Stimulated activated naive CD4-positive, alpha-beta T cell (primary cell): ENCODE measurements at places on chromosomes 1 and 21.

DNA sequence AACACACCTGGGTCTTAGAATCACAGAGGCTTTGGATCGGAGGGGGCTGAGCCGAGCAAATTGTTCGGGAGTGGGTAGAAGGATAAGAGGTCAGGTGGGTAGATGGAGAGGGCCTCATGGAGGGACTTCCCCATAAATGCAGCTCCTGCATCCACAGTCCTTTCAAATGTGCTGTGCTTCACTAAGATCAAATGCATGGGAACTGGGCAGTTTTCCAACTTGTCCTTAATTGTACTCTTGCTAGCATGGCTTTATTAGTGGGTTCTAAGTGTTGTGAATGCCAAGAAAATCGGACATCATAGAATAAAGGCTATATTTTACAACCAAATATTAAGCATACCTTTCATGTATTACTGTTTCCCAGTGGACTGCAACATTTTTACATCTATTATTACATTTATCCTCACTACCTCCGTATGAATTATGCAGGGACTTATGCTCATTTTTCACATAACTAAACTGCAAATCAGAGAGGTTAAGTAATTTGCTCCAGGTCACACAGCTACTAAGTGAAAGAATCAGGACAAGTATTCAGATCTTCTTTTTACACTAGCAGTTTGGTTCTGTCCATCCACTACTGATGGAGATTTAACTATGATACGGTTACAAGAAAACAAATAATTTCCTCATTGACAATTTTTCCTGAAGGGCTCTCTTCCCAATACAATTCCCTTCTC lies 174.5 kb upstream of the RUNX1 start:
- DNase-seq = no peak

DNA sequence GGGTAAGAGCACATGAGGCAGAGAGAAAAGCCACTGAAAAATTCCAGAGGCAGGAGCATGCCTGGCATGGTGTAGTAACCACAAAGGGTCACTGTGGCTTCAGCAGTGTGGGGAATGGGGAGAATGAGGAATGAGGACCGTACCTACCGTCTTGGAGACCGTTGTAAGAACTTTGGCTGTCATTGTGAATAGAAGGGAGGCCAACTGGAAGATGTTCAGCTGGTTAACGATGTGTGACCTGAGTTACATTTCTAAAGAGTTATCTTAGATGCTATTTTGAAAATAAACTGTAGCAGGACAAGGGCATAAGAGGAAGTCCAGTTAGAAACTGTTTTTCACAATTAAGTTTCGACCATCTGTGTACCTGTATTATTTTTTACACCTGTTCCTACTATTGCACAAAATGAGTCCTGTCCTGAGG lies 365.5 kb upstream of the SGIP1 start:
- no peak for DNase-seq

DNA sequence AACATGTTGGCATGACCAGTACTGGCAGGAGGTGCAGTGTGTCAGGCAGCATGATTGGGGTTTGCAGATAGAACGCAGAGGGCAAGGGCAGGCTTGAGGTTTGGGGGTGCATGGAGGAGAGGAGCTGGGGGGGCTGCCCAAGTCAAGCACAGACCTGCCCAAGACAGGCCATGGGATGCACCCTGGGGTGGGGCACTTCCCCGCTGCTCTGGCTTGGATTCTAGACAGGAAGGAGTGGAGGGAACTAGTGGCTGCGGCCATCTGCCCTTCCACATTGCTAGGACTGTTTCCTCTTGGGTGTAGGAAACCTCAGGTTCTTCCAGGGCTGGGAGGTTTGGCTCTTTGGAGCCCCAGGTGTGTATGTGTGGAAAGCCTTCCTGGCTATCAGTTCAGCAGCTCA lies 3.0 kb downstream of the PDXK start:
- DNase-seq = no peak

- DNase-seq = no peak
Measured at GRCh38 chr1:46192171-46192570, 6.1 kb downstream of the POMGNT1 start.

- DNase-seq = no peak
Measured at GRCh38 chr1:111280267-111280666, 10.4 kb upstream of the CHIA start.

DNA sequence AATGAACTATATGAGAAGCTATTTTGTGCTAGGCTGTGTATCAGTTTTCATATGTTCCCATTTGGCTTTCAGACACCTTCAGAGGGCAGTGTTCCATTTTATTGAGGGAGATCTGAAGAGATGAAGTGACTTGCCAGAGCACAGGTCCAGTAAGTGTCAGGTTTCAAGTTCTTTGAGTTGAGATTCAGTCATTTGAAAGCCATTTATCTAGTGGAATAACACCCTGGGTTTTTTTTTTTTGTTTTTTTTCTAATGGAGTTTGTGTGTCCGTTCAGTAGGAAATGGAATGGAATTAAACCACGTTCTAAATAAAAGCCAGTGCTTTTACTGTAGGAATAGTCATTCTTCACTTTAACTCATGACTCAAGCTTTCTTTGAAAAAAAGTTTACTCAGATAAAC lies 652.9 kb upstream of the USP24 start:
- no peak for DNase-seq

GRCh38 chr1:91814448-91814847 lies 71.5 kb downstream of the TGFBR3 start:
- DNase-seq = no peak

DNA sequence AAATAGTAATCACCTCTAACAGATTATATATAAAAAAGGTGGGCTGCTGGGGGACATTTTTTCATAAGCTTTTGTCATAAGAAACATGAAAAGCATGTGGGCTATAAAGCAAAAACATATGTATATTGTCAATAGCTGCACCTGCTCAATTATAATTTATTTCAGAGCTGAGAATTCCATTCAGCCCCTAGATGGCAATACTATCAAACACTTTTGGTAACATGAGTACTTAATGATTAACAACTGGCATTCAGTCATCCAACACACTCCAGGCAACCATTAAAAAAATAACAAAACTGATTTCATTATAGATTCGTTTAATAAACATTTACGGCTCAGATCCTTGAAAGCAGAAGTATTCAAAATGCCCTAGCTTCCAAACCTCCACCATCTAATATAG lies 115.1 kb downstream of the KCTD3 start:
- DNase-seq = no peak

GRCh38 chr1:29412591-29412990 lies 176.3 kb downstream of the PTPRU start:
- DNase-seq = no peak

GRCh38 chr1:40753142-40753882 lies 30.3 kb upstream of the KCNQ4 start:
- DNase-seq = no peak

- DNase-seq = no peak
Measured at GRCh38 chr1:20051218-20051829, 18.7 kb upstream of the PLA2G5 start.

DNA sequence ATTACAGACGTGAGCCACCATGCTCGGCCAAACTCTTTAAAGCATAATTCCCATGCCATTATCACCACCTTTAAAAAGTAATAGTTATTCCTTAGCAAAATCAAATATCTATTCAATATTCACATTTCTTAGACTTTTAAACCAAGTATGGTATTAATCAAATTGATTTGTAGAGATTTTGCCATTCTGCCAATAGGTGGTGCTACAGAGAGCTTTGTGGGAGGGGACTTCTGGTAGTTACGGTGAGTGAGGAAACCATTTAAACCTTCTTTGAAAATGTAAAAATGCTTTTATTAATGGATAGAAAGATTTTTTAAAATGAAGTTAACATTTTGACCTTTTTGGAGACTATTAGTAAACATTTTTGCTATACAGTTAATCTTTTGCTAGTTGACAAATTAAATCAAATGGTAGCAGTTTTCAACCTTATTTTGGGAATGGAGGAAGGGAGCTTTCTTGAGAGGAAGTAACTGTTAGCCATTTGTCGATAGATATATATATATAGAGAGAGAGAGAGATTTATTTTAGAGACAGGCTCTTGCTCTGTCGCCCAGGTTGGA lies 19.3 kb downstream of the IARS2 start:
- DNase-seq = no peak

GRCh38 chr1:111879081-111879480 lies 110.4 kb downstream of the KCND3 start:
- DNase-seq = no peak

DNA sequence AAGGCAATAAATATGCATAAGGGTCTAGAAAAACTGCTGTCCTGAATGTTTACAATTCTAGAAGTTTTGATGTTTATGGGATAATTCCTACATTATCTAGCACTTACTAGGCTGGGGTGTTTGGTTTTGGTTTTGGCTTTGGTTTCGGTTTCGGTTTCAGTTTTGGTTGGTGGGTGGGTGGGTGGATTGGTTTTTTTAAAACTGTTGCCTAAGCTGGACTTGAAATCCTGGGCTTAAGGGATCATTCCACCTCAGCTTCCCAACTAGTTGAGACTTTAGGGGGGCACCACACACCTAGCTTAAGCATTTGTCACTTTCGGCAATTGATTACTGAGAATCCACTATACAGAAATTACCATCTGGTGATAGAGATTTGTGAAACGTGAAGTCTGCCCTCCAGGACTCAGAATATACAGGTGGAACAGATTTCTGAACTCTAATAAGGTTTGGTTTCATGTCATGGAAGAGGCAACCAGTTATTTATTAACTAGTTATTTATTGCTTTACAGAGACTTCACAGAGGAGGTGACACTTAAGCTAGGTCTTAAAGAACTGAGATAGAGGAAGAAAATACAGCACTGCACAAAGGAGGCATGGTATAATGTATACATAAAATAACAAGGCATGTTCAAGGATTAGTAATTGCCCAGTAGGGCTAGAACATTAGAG lies 69.6 kb downstream of the PIK3R3 start:
- no peak for DNase-seq

DNA sequence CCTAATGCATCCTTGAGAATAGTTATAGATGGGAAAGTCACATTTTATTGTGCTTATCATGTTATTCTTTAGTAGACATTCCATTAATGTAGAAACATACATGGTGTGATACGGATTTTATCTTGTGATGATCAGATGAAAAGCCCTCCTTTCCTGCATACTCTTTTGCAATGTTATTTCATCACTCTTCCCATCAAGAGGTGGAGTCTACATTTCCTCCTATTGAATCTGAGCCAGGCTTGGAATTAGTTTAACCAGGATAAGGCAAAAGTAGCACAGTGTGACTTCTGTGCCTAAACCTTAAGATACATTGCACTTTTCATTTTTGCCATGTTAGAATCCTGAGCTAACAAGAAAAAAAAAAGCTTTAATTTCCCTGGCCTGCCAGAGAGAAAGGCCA lies 393.7 kb upstream of the ST6GALNAC5 start:
- DNase-seq = no peak

DNA sequence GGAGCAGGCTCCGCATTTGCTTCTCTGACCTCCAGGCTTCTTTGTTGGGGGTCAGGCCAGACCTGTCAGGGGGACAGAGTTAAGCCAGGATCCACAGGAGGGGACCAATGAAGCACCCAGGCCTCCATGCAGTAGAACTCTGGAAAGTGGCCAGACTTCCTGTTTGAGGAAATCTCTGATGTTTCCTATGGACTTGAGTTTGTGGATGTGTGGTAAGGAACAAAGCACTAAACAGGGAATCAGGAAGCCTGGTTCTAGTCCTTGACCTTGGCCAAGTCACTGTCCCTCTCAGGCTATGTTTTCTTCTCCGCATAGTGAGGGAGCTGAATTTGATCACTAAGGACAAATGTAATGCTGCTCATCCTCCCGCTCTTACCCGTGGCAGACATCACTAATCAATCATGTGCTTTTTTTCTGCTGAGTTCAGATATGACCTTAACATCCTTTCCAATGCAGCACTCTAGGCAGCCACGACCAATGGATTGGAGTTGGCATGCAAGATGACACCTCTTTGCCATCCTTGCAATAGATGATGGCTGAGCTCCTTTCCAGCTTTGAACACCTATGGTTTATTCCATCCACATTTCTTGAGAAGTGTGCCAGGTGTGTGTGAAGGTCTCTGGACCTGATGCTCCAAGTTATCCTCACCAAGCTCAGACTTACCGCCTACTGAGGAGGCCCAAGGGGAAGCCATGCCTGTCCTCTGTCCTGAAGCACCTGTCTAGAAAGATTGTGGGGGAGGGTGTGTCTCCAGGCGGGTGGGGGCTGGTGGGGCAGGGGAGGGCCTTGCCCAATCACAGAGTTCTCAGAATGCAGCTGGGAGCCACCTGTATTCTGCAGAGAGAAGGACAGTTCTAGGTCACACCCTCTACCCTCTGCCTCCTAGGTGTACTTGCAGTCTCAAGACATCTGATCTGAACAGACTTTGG lies 9.9 kb downstream of the SH2D2A start:
- no peak for DNase-seq

DNA sequence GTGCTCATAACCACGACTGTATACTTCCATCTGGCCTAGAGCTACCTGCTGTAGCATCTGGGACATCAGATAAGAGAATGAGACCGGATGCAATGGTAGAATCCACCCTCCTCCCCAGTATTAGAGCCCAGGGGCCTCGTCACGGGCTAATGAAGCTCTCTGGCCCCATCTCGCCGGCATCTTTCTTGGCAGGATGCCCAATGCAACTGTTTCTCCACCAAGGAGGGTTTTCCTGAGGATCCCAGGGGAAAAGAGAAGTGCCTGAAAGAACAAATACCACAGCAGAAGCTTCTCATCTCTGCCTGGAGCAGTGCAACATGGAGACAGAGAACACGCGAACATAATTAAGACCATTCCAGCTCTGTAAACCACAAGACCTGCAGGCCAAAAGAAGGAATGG lies 80.0 kb downstream of the VWA5B1 start:
- no peak for DNase-seq

DNA sequence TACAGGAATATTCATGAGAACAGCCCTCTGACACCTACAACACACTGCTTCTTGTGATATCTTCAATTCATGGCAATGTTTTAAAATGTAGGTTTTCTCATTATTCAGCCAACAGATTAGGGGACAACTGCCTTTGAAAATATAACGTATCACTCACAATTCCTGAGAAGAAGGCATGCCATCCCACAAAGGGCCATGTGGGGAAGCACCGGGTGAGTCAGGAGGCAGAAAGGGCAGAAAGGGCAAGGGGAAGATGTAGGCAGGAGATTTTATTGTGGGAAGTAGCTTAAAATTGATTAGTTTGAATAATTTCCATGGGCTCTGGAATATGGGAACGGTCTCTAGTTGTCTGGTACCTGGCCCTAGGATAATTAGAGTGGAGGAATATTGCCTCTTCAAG lies 165.7 kb downstream of the HHIPL2 start:
- no peak for DNase-seq

GRCh38 chr1:78950826-78951225 lies 55.7 kb downstream of the ADGRL4 start:
- DNase-seq = no peak

DNA sequence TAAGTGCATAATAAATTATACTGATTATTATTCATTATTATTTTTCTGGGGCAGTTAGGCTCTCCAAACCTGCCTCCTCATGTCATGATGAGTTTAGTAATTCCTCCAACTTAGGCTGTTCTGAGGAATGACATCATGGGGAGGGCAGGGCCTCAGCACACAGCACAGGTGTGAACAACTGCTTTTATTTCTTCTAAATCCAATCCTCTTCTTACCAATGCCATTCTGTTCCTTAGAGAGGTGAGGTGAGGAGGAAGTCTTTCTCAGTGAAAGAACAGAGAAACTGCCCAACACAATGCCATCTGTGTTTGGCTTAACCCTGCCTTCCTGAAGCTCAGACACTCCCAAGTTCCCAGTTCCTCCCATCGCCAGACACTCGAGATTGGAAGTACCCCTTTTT lies 45.4 kb upstream of the WASF2 start:
- no peak for DNase-seq

GRCh38 chr1:109610609-109611307 lies 8.7 kb downstream of the GNAT2 start:
- DNase-seq = no peak
